WTC11 (cell line): ENCODE measurements at places on chromosomes 4 and X. TPM values are rescaled to one million over a fixed set of nuclear protein-coding genes. Genes with fewer than 3 reads are reported as not detected.
A peak's percentile ranks its signal among the peaks of the same experiment; 100 is the strongest.

The CNGA1 gene
- total RNA-seq = 0.50 to 1.9 TPM (median 1.1 TPM) in 3 replicates

The MAGEC3 gene
- not detected in 3 replicates for total RNA-seq

The PNMA3 gene
- 3.7 to 6.5 TPM (median 5.8 TPM) in 3 replicates for total RNA-seq

The PDGFC gene
- total RNA-seq = 3.1 to 5.3 TPM (median 3.5 TPM) in 3 replicates

The SULT1B1 gene
- 0.02 to 0.14 TPM (median 0.04 TPM) in 3 replicates for total RNA-seq

The ANXA3 gene
- total RNA-seq = 10.7 to 13.3 TPM (median 12.0 TPM) in 3 replicates

The FGB gene
- 2.0 to 3.5 TPM (median 2.3 TPM) in 3 replicates for total RNA-seq

The PNMA5 gene
- total RNA-seq = 0.13 to 0.27 TPM (median 0.25 TPM) in 3 replicates

DNA sequence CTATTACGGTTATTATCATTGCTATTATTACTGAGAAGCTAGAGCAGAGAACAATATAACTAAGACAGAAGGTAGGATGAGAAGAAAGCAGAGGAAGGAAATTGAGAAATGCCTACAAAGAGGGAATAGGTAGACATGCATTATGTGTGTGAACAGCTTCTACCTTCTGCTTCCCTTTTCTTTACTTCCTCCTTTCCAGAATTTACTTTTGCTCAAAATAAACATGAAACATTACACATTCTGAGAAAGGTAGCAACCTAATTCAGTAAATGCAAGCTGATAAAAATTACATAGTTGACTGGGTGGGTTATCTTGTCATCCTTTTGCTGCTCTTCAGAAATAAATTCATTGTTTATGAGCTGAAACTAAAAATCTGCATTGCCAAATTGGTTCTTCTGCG is 54.6 kb downstream of the AMOT start:
- no peak for DNase-seq

DNA sequence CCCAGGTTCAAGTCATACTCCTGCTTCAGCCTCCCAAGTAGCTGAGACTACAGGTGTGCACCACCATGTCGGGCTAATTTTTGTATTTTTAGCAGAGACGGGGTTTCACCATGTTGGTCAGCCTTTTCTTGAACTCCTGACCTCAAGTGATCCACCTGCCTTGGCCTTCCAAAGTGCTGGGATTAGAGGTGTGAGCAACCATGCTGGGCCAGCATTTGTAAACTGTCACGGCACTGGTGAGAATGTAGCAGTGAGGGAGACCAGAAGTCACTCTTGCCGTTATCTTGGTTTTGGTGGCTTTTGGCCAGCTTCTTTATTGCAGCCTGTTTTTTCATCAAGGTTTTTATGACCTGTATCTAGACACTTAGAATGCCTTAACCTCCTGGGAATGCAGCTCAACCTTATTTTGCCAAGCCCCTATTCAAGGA is 22.4 kb downstream of the PCDH18 start:
- no peak for DNase-seq

GRCh38 chr4:65943076-65943475 is 272.8 kb upstream of the EPHA5 start:
- no peak for DNase-seq

DNA sequence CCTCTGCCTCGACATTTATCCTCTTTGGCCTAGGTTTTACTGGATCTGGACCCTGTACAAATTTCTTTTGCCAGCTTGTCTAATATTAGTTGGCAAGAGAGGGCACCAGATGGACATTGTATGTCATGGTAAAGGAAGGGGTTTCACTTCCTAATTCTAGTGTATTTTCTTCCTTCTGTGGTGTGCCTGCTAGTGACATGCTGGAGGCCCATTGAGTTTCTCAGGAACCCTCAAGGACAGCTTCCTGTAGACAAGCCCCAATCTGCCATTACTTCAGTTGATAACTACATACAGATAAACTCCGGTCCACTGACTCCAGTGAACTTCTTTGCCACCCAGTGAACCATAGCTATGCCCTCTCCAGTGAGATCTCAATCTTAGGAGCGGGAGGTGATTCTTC is 116.9 kb downstream of the STPG2 start:
- no peak for DNase-seq

GRCh38 chr4:55507612-55508011 is 39.1 kb downstream of the CLOCK start:
- no peak for DNase-seq

- no peak for DNase-seq
These were observed 1269.0 kb downstream of the FSTL5 start for GRCh38 chr4:160894809-160895208.

DNA sequence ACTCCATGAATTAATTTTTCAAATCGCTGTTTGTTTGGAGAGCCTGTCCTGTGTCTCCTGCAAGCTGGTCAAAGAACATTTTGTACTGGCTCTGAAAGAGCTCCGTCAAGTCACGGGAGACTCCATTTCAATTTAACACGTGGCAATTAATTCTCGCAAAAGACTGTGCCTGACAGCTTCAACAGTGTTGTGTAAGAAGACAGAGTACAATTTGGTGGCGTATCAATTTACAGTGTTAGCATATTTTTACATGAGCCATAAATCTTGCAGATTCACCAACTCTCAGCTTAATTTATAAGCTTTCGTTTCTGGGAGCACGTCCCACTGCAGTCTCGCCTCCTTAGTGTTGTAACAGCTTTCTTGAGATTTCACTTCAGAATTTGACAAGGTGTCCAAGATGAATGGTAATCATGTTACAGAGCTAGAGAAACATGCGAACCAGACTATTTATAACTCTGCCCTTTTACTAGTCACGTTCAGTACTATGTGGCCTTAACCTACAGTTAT is 70.8 kb downstream of the RWDD4 start:
- no peak for DNase-seq

- no peak for DNase-seq
These were observed 1560.6 kb downstream of the STIM2 start for GRCh38 chr4:28421221-28421620.

GRCh38 chr4:8374851-8375649 is 65.5 kb downstream of the ACOX3 start:
- DNase-seq = no peak

DNA sequence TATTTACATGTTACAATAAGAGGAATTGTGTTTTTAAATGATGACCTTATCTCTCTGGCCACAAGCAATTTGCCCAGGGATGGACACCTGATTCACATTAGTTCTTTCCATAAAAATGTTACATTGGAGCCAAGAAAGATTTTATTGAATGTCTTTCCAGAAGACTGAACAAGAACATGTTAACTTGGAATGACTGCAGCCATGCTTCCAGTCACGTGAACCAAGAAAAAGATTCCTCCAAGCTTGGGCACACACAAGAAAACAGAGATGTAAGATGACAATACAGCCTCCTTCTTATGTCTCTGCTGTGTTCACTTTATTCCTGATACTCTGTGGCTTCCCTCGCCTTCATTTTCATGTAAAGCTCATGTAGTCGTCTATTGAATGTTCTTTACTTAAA is 737.6 kb downstream of the TRIML1 start:
- no peak for DNase-seq

GRCh38 chr4:38385093-38386004 is 278.6 kb upstream of the KLF3 start:
- no peak for DNase-seq

GRCh38 chrX:15815779-15816437 is 25.6 kb downstream of the ZRSR2 start:
- peak; percentile 16 for DNase-seq

GRCh38 chr4:43882470-43882869 is 566.1 kb downstream of the KCTD8 start:
- no peak for DNase-seq

DNA sequence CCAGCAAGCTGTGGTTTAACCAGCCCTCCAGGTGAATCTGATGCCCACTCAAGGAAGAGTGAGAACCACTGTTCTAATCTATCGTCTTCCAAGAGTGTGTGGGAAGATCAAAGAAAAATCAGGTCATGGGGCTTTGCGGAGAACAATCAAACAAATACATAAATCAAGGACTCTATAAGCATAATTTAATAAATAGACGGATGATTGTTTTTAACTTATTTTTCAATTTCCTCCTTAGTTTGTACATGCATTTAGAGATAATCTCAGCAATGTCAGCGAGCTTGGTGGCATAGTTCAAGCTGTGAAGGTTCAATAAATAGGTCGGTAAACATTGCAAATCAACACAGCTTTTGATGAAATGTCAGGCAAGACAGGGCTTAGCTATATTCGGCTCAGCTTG is 84.9 kb downstream of the DMD start:
- no peak for DNase-seq

GRCh38 chrX:142089193-142089592 is 115.9 kb downstream of the MAGEC2 start:
- no peak for DNase-seq

DNA sequence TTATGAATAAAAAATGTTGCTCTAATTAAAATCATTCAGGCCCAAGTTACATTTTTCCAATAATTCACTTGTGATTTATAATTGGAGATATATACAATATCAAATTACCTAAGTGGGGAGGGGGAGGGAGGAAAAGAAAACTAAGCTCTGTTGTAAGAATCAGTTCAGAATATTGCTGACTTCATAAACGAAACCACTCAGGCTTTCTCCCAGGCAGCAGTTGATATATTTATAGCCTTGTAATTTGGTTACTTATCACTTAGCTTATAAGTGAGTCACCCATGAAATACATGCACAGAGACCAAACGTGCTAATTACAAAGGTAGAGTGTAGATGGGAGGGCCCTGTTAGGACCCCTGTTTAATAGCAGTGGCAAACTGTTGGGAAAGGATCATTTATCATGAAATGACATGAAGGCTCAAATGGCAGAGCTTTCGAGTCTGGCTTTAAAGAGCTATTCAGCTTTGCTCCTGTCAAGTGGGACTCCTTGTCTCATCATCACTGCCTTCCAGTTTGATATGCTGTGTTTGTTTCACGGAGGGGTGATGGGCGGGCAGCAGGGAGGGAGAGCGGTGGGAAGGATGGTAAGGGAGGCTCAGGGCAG is 105.6 kb upstream of the PGRMC2 start:
- DNase-seq = no peak

DNA sequence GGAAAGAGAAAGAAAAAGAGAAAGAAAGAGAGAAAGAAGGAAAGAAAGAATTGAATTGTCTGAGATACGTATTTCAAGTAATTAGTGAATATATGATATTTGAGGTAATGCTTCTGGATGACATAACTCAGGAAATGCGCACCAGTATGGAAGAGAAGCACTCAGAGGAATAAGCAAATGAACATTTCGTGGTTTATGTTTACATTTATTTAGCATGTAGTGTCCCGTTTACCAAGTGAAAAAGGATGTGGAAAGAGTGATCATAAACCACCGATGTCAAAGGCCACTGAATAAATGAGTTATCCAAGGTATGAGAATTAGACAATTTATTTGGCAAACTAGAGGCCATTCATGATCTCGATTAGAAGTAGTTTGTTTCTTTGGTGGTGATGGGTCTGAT is 200.4 kb downstream of the ARAP2 start:
- no peak for DNase-seq

- DNase-seq = no peak
These were observed 872 bp upstream of the S100P start for GRCh38 chr4:6692806-6693205.

DNA sequence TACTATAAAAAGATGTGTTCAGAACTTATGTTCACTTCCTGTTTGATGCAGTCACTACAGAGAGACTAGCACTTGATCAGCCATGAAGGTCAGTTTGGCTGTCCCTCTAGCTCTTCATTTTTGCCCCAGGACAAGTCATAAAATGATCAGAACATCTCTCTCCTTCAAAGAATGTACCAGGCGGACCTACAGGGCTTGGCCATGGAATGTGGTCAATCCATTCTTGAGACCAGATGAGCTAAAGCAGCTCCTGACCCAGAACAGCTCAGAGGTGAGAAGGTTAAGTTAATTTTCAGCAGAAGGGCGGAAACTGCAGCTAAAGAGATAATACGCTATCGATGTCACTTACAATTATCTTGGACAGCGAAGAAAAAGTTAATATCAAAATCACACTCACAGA is 49.2 kb upstream of the TAB3 start:
- DNase-seq = no peak

DNA sequence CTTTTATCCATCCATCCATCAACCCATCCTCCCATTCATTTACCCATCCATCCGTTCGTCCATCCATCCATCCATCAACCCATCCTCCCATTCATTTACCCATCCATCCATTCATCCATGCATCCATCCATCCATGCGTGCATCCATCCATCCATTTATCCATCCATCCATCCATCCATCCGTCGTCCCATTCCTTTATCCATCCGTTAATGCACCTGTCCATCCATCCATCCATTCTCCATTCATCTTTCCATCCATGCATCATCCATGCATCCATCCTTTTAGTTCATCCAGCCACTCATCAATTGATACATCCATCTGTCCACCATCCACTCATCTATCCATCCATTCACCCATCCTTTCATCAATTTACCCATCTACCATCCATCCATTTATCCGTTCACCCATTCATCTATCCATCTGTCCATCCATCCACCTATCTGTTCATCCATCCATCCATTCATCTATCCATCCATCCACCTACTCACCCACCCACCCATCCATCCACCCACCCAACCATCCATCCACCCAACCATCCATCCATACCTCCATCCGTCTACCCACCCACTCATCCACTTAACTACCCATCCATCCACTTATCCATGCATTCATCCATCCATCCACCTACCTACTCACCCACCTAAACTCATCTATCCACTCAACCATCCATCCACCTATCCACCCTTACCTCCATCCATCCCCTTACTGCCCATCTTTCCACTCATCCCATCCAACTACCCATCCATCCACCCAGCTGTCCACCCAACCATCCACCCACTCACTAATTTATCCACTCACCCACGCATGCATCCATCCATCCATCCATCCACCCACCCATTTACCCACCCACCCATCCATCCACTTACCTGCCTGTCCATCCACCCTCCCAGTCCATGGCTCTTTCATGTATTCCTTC is 9.6 kb downstream of the CD99 start:
- DNase-seq = no peak

- DNase-seq = no peak
These were observed 10.6 kb downstream of the TNIP2 start for GRCh38 chr4:2745516-2745915.

DNA sequence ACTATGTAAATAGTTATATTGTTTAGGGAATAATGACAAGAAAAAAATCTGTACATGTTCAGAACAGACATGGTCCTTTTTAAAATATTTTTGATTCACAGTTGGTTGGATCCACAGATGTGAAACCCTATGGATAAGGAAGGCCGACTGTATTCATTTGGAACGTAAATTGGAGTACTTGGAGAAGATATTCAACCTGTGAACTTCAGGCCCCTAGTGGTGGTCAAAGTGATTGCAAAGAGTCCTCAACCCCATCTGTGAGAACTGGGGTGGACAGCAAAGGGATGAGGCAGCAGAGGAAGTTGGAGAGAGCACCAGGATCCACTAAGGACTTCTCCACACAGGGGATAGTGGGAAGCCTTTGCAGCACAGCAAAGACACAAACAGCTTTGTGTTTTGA is 6.2 kb upstream of the CXCL13 start:
- peak; percentile 38 for DNase-seq
